ENCODE measurements at places on chromosomes 7 and 10.

DNA sequence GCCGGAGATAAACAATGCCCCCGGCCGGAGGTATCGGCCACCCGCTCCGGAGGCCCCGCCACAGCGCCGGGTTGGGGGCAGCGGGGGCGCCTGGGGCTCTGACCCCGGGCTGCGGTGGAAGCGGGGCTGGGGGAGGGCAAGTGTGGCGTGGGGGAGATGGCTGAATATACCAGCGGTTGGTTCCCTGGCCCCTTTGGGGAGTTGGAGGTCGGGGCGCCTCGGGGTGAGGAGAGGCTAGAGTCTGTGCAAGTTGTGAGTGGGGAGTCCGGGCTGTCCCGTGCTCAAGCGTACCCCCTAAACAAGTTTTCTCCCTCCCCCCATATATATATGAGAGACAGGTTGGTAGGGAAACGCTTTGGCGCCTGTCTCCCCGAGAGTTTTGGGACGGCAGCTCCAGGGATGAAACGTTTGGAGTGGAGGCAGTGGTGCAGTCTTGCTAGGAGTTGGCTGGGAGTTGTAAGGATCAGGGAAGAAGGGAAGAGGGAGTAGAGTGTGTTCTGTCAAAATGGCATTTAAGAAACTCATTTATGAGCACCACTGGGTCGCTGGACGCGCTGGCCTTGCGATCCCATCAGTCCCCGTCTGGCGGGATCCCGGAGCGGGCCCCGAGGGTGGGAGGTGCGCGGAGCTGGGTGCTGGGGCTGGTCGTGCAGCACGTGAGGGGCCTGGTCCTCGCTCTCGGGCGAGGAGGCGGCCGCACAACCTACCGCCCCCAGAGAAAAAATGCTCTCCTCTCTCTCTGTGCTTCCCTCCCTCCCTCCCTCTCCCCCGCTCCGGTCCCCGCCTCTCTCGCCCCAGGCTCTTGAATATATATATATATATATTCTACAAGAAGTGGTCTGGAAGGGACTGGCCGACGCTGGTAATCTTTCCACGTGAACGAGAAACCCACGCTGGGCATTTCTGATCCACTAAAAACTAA, 1.1 kb downstream of the TET1 start:
- peak; percentile 61 for DNase-seq

GRCh38 chr7:51344406-51345138, 28.0 kb upstream of the COBL start:
- no peak for DNase-seq

- no peak for DNase-seq
These were observed 196.4 kb downstream of the FAM107B start for GRCh38 chr10:14578060-14578952.

GRCh38 chr7:14765731-14766130, 136.8 kb downstream of the DGKB start:
- no peak for DNase-seq

DNA sequence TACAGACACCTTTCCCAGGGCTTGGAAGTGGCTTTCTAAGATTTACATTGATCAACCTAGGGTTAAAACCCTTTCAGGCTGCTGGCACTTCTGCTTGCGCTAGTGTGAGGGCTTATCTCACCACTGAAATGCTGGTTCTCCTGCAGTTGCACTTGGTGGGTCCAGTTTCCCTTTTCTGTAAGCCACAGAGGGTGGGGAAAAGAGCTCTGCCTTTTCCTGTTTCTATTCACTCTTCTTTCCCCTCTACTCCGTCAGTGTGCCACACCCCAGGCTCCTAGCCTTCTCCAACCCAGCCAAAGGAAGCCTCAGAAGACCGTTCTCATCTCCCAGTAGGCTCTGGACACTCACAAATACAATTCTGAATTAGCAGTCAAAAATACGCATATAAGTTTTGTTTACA, 19.0 kb upstream of the CAPZA2 start:
- DNase-seq, result no peak

- DNase-seq, result no peak
These were observed 47.3 kb upstream of the INSYN2A start for GRCh38 chr10:127243490-127244272.

- no peak for DNase-seq
These were observed 172.6 kb upstream of the THSD7A start for GRCh38 chr7:12004581-12004980.

Measured in mesothelial cell of epicardium (in vitro differentiated cells).